Stimulated activated CD8-positive, alpha-beta memory T cell treated with anti-CD3 and anti-CD28 coated beads, Interleukin-2, amount 100 ng/mL, for 48 hours (primary cell): ENCODE measurements at places on chromosomes 7 and 10.

- no peak for DNase-seq
These were observed 1.6 kb downstream of the OLAH start for GRCh38 chr10:15045380-15045779.

DNA sequence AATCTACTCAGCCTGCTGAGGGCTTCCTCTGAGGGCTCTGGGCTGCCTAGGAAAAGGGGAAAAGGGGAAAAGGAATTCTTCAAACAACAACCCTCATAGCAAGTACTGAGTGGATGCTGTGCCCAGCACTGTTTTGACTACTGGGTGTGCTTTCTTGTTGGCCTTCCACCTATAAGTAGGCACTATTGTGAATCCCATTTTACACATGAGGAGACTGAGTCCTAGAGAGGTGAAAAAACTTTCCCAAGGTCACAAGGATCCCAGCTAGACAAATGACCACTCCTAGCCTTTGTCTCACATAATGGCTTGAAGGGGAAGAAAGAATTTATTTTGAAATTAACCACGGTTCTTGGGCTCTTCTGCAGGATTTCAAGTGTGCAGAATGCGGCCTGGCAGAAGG lies 17.1 kb downstream of the FGF8 start:
- DNase-seq = no peak

DNA sequence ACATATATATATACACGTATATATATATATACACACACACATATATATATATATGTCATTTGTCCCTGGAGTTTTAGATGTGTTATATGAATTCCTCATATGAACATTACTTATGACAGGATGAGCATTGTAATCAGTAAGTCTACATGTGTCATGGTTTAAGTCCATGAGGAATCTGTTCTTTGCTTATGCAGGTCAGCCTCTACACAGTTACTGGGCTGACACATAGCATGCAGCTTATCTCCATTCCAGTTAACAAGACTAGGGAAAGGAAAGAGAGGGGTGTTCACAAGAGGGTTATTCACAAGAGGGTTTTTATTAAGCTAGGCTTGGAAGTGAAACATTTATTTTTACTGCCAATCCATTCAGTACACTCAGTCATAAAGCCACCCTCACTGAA lies 226.7 kb downstream of the SNX13 start:
- DNase-seq = no peak

DNA sequence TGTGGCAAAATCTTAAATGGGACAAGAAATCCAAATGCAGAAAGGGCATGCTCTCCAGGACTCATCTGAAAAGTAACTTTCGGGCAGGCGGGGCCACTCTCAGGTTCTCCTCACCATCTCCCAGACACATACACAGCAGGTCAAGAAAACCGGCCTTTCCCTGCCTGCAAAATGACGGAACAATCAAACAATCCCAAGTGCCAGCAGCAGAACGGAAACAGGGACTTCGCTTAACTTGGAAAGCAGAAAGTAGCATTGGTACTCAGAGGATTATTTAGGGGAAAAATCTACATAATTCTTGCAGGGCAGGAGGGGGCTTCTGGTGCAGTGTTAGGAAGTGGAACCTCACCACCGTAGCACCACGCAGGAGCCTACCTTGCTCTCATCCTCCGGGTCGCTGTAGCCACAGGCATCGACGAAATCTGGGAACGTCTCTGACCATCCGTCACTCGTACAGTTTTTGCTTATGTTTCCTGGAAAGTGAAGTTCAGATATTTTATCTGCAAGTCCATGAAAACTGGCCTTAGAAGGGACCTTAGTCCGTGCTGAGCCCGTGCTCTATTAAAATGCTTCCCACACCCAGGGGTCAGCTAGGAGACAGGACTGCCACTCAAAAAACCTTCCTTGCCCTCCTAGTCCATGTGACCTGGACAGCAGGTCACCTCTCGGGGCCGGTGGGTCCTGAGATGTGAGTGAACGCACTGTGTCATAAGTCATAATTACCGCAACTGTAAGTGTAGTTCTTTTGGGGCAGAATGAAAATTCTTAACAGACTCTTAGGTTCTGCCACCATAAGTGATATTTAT lies 41.1 kb downstream of the VIPR2 start:
- no peak for DNase-seq

DNA sequence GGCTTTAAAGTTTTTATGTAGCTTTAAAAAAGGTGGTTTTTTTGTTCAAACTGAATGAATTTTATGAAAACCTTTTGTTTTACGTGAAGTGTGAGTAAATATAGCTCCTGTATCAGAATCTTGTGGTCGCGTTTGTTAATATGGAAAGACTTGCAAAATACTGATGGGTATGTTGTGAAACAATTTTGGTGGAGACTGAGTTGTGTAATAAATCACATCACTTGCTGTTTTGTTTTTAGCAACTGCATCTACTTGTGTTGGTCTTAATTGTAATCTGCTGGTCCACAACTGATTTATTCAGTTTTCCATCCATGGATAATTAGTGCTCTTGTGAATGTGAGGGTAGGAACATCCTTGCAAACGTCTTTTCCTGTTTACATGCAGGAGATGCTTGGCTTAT lies 10.5 kb downstream of the PLXDC2 start:
- DNase-seq = no peak

- no peak for DNase-seq
These were observed 131.0 kb downstream of the CXCL12 start for GRCh38 chr10:44253769-44254462.

- DNase-seq = no peak
These were observed 315.5 kb downstream of the RPS24 start for GRCh38 chr10:78349165-78349516.

- no peak for DNase-seq
These were observed 143.6 kb upstream of the FAM13C start for GRCh38 chr10:59505926-59506325.

- DNase-seq = no peak
These were observed 480.2 kb downstream of the PARD3 start for GRCh38 chr10:34334908-34335307.

DNA sequence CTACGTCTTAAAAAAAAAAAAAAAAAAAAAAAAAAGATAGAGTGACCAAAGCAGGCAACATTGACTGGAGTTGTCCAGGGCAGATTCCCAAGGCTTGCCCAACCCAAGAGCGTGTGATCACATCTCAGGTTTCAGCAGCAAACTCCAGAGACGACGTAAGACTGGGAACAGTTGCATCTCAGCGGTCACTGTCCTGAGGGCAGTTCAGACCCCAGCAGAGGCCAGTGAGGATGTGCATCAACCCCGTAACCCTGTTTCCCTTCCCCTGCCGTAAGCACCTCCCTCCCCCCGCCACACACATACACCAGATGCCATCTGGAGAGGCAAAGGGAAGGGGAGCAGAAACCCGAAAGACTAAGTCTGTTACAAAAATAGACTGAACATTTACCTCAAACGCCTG lies 19.3 kb upstream of the TOMM7 start:
- DNase-seq = no peak

GRCh38 chr7:27066148-27066547 lies 29.7 kb downstream of the HOXA1 start:
- no peak for DNase-seq

GRCh38 chr7:132275416-132276233 lies 300.6 kb downstream of the PLXNA4 start:
- DNase-seq = no peak

DNA sequence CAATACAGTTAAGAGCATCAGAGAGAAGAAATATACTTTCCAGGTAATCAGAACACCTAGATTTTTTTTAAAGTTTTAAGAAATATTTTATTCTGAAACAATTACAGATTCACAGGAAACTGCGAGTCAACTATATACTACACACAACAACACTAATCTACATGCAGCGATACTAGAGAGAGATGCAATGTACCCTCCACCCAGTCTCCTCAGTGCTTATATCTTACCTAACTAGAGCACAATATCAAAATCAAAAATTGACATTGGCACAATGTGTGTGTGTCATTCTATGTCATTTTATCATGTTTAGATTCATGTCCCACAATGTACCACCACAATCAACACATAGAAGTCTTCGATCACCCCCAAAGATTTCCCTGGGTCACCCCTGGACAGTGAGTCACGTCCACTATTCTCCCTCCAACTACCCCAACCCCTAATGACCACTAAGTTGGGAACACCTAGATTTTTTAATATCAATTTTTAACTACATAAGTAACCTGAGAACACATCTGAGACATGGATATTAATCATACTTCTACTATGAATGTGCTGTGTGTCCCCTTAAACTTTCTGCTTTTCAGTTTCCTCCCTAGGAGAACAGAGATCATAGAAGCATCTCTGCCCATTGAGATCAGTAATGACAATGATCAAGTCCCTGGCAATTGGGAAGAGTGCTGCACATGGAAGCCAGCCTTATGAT lies 86.5 kb downstream of the GSAP start:
- no peak for DNase-seq

DNA sequence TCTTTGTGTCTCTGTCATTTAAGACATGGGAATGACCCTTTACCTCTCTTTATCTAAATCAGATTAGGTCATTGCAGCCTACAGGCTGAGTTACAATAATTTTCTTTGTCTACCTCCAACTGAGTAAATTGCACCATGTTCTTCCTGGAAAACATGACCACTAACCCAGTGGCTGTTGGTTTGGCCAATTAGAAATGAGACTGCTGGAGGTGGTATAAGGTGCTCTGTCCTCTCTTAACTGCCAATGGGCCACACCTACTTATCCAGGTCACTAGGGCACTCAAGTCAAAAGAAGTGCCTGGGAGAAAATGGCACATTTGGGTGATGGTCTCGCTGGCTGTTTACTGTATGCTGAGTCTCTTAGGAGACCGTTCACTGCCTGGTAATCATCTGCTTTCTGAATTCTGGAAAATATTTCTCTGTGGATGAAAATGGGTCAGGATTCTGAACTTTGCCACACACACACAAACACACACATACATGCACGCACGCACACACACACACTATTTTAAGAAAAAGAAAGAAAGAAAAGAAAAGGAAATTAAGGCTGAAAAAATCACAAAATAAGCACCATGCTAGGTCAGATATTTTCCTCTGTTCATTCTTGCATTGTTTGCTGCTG lies 16.4 kb downstream of the STAMBPL1 start:
- no peak for DNase-seq

- DNase-seq = no peak
These were observed 151.5 kb upstream of the KAT6B start for GRCh38 chr10:74674927-74675326.

- no peak for DNase-seq
These were observed 5.3 kb upstream of the LRRC61 start for GRCh38 chr7:150317748-150318444.

- DNase-seq = no peak
These were observed 28.9 kb downstream of the CPA1 start for GRCh38 chr7:130409067-130409711.

GRCh38 chr10:101256387-101256786 lies 27.1 kb upstream of the LBX1 start:
- no peak for DNase-seq

DNA sequence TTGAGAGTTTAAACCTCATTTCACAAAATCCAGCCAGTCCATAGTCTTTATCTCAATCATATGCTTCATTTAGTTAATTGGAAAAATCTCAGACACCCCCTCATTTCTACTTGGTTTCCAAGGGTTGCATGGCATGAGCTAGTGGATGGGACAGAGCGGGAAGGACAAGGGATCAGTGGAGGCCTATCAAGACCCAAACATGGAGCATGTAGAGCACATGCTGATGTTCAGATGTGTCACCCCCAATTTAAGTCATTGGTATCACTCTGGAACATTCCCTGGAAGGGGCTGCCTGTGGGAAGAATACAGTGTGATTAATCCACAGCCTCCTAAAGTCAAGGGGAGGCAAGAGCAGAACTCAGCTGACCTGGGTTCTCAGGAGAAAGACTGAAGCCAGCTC lies 2.3 kb downstream of the C10orf71 start:
- no peak for DNase-seq

- DNase-seq = no peak
These were observed 137.0 kb downstream of the SND1 start for GRCh38 chr7:127789031-127789430.

GRCh38 chr7:1447551-1448244 lies 11.6 kb downstream of the MICALL2 start:
- DNase-seq = no peak

DNA sequence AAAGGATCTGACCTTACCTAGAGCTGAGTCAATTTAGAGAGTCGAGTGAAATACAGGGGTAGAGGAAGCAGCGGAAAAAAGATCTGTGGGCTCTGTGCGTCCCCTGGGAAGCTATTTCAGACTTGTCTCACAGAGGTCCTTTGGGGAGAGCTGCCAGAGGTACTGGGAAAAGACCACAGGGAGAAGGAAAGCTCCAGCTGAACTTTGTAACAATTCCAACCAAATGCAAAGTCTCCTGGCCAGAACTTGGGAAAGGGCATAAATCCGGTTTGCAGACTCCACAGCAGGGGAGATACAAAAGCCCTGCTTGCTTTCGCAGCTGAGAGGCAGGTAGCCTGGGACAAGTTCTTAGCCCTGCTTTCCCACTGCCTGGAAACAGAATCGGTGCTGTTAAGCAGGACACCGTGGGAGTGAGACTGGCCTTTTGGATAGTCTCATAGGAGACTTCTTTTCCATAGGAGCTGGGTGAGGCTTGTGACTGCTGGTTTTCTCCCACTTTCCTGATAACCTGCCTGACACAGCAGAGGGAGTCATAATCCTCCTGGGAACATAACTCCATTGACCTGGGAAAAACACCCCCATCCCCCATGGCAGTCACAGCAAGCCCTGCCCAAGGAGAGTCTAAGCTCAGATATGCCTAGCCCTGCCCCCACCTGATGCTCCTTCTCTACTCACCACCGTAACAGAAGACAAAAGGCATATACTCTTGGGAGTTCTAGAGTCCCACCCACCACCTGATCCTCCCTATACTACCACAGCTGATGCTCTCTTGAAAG lies 926.2 kb downstream of the KCNMA1 start:
- no peak for DNase-seq

DNA sequence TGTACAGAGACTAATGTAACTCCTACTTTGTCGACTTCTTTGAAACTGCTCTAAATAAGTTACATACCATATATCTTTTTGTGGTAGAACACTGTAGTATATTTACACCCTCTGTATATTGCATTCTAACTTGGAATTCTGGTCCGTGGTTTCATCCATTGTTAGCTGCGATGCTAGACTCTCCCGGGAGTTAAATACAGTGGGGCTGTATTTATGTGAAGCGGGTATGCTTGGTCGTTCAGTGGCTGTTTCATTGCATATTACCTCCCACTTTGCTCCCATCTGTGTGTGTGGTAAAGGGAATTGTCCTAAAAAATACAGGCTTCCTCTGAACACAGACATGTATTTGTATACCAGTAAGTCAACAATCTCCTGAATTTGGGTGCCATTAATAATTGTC lies 231.1 kb downstream of the SLC25A13 start:
- DNase-seq = no peak

- no peak for DNase-seq
These were observed 43.8 kb downstream of the NRG3 start for GRCh38 chr10:81918766-81919165.

- no peak for DNase-seq
These were observed 33.8 kb downstream of the SNX8 start for GRCh38 chr7:2280424-2280823.

GRCh38 chr10:51405580-51406351 lies 293.6 kb downstream of the CSTF2T start:
- DNase-seq = no peak

- no peak for DNase-seq
These were observed 524.5 kb downstream of the PARD3 start for GRCh38 chr10:34290412-34291081.
